Central memory CD4-positive, alpha-beta T cell (primary cell): ENCODE measurements at places on chromosomes 6 and 20.

DNA sequence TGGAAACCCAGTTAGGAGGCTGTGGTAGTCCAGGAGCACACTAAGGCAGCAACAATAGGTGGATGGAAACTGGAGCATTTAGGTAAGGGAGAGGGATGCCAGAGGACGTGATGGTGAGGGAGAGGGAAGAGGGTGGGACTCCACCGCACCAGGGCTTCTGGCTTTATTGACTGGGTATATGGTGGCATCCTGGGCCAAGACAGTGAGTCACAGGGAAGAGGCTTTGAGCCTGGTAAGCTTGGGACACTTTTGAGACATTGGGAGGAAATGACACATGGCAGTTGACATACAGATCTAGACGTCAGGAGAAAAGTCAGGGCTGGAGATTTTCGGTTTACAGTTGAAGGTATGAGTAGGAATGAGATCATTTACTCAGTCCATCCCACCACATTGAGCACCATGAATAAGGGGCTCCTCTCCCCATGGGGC is 14.9 kb downstream of the NT5E start:
- DNase-seq = no peak

GRCh38 chr20:61263084-61263695 is 11.1 kb downstream of the CDH4 start:
- DNase-seq = no peak

DNA sequence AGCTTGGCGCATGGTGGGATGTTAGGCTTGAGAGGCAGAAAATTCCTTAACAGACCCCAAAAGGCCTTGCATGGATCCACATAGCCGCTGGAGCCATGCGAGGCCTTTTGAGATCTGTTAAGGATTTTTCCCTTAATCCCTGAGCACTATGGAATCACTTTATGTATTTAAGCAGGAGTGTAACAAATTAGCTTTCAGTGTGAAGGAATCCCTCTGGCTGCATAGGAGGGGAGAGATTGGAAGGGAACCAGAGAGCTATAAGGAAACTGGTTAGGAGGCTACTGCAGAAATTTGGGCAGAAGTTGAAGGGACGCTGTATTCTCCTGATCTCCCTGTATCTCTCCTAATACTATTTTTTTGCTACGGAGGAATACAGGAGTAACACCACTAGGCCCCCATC is 23.1 kb upstream of the NEDD9 start:
- DNase-seq = no peak

GRCh38 chr6:33904050-33904746 is 100.4 kb upstream of the MLN start:
- peak; percentile 80 for DNase-seq

GRCh38 chr6:56288347-56288746 is 41.0 kb upstream of the COL21A1 start:
- DNase-seq = no peak
